Keratinocyte (primary cell): ENCODE measurements at places on chromosomes 16 and 17.

DNA sequence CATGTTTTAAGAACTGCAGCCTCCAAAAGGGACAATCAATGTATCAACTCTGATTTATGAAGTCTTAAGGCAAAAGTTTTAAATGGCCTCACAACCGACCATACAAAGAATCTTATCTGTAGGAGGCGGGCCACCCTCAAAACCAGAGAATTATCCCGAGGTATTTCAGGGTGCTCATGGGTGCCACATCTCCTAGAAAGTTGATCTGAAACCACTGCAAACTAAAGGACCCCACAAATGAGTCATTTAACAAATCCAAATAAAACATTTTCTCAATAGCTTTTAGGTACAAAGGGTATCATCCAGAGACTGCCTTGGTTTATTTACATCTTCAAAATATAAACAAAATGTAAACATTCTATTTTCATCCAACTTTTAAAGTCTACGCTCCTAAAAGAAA lies 6.8 kb downstream of the ERN1 start:
- no peak for DNase-seq

DNA sequence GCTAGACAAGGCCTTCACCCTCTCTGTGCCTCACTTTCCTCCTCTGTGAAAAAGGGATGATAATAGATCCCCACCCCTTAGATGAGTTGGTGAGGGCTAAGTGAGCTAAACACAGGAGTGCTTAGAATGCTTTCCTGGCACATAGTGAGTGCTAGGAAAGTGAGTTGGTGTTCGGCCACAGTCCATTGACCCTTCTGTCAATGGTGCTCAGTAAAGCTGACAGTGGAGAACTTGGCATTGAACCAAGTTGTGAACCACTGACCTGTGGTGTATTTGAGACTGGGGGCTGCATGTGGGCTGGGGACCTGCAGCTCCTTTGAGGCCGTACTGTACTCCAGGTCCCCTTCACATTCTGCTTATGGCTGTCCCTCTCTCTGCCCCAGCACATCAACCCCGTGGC lies 4.8 kb downstream of the PLK1 start:
- no peak for DNase-seq

- no peak for DNase-seq
Observed at GRCh38 chr17:41433586-41433985, 7.2 kb downstream of the KRT38 start.

DNA sequence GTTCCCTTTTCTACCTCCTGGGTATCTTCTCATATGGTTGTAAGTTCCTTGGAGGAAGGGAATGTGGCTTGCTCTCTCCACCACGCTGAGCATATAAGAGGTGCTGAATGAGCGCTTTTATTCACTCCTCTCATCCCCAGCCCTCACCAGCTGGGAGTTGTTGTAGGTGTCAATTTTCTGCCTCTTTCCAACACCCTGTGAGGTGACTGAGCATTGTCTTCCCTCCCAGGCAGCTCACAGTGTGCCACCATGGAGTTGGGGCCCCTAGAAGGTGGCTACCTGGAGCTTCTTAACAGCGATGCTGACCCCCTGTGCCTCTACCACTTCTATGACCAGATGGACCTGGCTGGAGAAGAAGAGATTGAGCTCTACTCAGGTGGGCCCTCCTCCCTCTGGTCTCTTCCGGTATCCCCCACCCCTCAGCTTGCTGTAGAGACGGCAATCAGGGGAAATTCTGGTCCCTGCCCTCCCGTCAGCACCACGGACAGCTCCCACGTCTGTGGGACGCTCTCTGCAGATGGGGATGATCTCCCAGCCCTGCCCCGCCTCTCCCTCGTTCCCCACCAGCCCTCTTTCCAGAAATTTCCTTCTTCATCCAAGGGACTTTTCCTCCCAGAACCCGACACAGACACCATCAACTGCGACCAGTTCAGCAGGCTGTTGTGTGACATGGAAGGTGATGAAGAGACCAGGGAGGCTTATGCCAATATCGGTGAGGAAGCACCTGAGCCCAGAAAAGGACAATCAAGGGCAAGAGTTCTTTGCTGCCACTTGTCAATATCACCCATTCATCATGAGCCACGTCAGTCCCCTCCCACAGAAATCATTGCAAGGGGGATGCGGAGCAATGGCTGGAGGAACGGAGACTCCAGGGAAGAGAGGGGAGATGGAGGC lies 18.3 kb downstream of the CIITA start:
- no peak for DNase-seq

DNA sequence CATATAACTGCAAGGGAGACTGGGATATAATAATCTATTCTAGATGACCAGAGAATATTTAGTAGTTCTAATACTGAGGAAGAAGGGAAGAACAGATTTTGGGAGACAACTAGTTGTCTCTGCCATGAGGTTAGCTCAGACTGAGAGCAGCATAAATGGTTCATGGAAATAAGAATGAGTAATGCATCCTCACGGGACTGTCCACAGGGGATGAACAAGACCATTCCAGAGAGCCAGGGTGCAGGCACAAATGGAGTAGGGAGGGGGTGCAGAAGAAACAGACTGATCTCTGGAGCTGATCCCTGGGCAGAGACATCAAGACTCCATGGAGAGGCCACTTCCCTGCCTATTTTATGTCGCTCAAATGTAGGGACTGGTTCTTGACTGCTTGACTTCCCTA lies 30.4 kb downstream of the NLRC5 start:
- no peak for DNase-seq
